ENCODE measurements at places on chromosomes 6 and 20.

DNA sequence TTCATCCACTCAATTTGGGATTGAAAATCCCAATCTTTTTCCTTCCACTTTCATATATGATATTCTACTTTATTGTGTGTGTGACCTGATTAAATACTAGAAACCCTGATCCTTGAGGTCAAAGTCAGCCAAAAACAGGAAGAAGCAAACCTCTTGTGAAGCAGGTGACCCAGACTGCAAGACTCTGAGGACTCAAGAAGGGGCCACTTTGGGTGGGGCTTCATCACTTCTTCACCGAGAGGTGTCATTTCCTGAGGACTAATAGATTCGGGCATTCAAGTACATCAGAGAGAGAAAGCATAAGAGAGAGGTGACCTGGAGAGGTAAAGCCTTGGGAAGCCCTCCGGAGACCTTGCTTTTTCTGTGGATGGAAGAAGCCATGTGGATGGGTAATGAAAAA, 129.0 kb downstream of the CFAP61 start:
- no peak for DNase-seq

DNA sequence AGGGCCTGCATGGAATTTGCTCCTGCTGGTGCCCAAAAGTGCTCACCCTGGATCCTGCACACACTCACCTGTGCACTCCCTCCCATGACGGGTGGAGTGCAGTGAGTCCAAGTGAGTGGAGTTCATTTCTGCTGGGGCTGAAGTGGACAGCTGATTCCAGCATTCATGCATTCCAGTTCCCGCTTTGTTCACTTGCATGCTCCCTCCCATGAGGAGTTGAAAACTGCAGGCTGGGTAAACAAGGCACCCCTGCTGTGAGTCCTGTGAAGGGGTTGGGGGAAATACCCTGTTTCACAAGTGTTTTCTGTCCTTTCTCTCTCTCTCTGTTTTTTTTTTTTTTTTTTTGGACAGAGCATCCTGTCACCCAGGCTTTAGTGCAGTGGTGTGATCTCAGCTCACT, 454.1 kb upstream of the NOX3 start:
- DNase-seq = no peak

GRCh38 chr6:35427851-35428321, 24.3 kb upstream of the FANCE start:
- no peak for DNase-seq

DNA sequence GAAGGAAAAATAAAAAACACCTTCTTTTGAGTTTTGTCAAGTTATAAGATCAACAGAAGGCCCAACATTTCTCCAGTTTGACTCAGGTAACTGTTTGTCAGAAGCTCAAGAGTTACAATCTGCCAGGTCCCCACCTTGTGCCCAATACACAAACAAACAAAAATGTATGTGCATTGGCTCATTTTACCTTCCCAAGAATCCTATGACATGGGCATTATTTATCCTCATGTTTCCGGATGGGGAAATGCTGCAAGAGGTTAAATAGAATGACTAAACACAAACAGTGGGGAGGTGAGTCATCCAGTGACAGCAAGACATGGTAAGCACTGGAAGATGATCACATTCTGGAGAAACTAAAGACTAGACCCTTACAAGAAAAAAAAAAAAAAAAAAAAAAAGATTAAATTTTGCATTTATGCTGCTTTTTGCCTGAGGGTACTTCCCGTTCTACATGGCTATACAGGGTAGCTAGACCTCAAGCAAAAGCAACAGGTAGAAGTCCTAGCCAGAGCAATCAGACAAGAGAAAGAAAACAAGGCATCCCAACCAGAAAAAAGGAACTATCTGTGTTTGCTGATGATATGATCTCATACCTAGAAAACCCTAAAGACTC, 23.6 kb upstream of the ANKRD60 start:
- no peak for DNase-seq

- no peak for DNase-seq
Measured at GRCh38 chr20:32784369-32785080, 22.3 kb downstream of the DNMT3B start.

DNA sequence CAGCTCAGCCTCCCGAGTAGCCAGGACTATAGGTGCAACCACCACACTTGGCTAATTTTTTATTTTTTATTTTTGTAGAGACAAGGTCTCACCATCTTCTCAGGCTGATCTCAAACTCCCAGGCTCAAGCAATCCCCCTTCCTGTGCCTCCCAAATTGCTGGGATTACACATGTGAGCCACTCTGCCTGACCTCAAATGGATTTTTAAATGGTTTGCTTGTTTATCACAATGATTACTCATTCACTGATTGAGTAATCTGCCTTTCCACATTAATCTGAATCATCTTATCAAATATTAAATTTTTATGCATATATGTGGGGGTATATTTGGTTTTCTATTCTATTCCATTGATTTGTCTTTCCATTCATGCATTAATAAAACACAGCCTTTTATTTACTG, 9.4 kb upstream of the KHDC1L start:
- DNase-seq = no peak

GRCh38 chr6:84280639-84281038, 53.2 kb upstream of the CEP162 start:
- no peak for DNase-seq

DNA sequence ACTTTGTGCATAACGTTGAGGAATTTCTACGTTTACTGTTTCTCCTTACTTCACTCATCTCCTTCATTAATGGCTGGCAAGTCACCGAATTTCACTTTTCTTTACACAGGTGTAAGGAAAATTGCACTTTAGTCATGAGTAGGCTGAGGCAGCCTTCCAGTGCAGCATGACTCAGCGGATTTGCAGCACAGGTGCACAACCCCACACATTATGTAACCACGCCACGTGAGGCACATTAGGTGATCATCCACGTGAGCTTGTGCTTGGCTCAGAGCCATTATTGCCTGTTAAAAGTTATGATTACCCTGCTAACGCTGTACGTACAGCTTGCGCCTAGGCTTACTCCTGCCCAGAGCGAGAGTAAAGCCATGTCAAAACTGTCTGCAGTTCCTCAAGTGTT, 158.8 kb downstream of the NKAIN2 start:
- no peak for DNase-seq

GRCh38 chr6:103983011-103983410, 876.7 kb downstream of the HACE1 start:
- DNase-seq = no peak

DNA sequence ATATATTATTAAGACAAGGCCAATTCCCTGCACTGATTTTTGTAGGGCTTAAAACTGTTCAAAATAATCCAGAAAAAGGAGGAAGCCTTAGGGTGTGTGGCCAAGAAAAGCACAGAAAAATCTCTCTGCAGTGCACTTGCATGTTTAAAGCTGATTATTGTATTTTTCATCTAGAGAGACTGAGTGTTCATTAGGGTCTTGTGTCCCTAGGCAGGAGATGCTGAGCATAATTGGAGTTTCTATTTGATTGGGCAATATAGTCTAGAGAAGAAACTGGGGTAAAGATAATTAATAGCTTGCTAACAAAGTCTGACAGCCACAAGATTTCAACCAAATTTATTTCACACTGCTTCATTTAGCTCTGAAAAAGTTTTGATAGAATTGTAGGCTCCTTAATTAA, 2.4 kb downstream of the FLRT3 start:
- no peak for DNase-seq

DNA sequence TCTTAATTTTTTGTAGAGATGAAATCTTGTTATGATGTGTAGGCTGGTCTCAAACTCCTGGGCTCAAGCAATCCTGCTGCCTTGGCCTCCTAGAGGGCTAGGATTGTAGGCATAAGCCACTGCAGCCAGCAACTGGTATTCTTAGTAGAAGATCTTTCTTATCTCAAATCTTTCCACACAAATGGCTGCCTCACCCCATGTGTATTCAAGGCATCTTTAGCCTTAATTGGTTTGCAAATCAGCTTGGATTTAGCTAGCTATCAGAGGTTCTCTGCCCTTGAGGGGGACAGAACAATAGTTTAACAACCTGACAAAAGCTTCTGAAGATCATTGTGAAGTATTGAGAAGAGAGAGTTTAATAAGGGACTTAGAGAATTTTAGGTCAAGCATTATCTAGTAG, 17.9 kb upstream of the ABRACL start:
- DNase-seq = no peak

DNA sequence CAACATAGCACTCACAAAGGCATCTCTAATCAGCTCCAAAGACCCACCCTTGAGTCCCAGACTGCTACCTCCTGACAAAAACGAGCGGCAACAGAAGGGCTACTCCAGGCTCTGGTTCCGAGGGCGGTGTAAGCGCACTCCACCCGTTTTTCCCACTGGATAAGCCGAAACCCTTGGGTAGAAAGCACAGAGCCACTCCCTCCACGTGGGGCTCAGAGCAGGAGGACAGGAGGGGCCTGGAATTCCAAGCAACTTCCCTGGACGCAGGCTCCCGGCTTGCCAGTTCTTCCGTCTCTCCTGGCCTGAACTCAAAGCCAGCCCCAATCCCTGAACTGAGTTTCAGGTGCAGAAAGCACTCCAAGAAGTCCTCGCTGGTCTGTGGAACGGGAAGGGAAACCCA, 7.4 kb downstream of the GMEB2 start:
- DNase-seq = no peak

DNA sequence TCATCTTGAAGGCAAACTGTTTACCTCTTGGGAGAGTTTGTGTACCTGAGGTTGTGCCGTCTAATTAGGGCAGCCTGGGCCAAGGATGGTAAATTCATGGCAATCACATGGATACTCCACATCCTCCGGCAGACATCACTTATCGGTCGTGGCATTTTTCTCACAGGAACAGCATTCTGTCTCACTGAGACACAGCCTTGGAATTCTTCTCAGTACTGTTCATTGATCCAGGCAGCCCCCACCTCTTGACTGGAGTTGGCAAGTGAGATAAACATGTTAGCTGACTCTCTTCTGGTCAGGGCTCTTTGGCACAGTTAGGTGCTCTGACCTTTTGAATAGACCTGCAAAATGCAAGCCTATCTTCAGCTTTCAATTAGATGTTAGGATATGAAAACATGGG, 511.4 kb upstream of the FLRT3 start:
- DNase-seq = no peak

GRCh38 chr20:51259455-51259854, 236.5 kb upstream of the KCNG1 start:
- DNase-seq = no peak

DNA sequence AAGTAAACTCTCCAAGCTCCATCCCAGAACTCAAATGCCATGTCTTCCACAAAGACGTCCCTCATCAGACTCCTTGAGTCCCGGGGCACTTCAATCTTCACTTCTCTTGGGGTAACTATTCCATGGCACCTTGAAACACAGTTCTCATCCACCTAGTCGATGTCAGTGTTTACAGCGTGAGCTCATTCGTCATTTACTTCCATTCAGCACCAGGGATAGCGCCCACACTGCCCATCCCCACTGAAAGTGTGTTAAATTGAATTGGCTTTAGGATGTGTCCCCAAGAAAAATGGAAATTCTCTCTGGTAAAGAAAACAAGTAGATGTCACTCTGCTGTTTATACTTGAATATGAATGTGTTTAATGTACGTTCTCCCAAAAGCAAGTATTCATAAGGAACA, 31.3 kb downstream of the KCNK15 start:
- no peak for DNase-seq

- DNase-seq = no peak
Measured at GRCh38 chr6:17967668-17968518, 19.5 kb downstream of the KIF13A start.

DNA sequence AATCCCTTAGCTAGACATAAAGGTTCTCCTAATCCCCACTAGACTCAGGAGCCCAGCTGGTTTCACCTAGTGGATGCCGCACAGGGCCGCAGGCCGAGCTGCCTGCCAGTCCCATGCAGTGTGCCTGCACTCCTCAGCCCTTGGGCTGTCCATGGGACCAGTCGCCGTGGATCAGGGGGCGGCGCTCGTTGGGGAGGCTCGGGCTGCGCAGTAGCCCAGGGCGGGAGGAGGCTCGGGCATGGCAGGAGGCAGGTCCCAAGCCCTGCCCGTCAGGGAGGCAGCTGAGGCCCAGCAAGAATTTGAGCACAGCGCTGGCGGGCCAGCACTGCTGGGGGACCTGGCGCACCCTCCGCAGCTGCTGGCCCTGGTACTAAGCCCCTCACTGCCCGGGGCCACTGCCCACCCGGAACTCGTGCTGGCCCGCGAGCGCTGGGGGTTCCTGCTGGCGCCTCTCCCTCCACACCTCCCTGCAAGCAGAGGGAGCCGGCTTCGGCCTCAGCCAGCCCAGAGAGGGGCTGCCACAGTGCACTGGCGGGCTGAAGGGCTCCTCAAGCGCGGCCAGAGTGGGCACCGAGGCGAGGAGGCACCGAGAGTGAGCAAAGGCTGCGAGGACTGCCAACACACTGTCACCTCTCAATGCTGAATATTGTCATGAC, 307.8 kb downstream of the C6orf118 start:
- DNase-seq = no peak

- DNase-seq = no peak
Measured at GRCh38 chr6:72975352-72975752, 249.9 kb downstream of the KHDC1L start.

DNA sequence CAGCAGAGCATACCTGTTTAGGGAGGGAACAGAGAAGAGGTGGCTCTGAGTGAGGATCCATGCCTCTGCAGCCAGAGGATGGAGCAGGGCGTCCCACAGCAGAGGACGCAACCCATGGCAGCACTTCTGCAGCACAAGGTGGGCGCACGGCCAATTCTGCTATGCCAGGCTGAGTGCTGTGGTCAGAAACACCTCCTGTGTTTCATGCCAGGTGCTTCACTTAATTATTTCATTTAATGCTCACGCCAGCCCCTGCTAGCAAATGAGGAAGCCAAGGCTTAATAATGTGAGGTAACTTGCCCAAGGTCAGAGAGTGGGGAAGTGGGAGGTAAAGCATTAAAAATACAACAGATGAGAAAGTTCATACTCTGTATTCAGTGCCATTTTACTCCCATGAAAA, 68.5 kb upstream of the PTGIS start:
- no peak for DNase-seq

- no peak for DNase-seq
Measured at GRCh38 chr6:45487645-45488044, 109.9 kb upstream of the SUPT3H start.

DNA sequence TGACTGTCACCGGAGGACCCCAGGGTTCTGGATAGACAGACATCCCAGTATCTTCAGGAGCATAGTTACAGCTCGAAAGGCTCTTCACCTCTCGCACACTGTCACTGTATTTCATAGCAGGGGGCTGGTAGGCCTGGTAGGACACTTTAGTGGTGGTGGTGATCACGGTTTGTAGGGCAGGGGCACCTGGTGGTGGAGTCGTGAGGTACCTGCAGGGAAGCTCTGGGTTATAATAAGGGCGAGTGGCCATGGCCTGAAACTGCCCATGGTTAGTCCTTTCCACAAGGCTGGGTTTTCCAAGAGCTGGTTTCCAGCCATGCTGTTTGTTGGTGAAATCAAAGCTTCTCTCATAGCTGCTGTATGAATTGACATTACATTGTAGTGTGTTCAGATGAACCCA, 7.6 kb downstream of the GCM2 start:
- no peak for DNase-seq

GRCh38 chr6:138592749-138593123, 93.4 kb upstream of the NHSL1 start:
- DNase-seq = no peak

GRCh38 chr20:61045876-61046585, 206.0 kb upstream of the CDH4 start:
- DNase-seq = no peak

All from NCI-H1694 (cell line).